ENCODE measurements at places on chromosomes 5 and 9. TPM values are rescaled to one million over a fixed set of nuclear protein-coding genes. Genes with fewer than 3 reads are reported as not detected.

The POU5F2 gene
- polyA plus RNA-seq = 0.02 TPM

The ABLIM3 gene
- polyA plus RNA-seq = not detected

The WWC1 gene
- polyA plus RNA-seq = 0.52 TPM

The FBN2 gene
- not detected for polyA plus RNA-seq

The CKMT2 gene
- not detected for polyA plus RNA-seq

The PCDHB13 gene
- not detected for polyA plus RNA-seq

The SLIT3 gene
- not detected for polyA plus RNA-seq

The IFNB1 gene
- not detected for polyA plus RNA-seq

The SPATA31C2 gene
- not detected for polyA plus RNA-seq

The FOXD4L6 gene
- not detected for polyA plus RNA-seq

The EGFLAM gene
- polyA plus RNA-seq = not detected

The IL9 gene
- polyA plus RNA-seq = not detected

The PTCD2 gene
- polyA plus RNA-seq = 2.6 TPM

The LHX6 gene
- polyA plus RNA-seq = not detected

The SURF1 gene
- polyA plus RNA-seq = 110 TPM

The MYORG gene
- polyA plus RNA-seq = 0.67 TPM

The SPATA31A3 gene
- not detected for polyA plus RNA-seq

The ANKRD31 gene
- polyA plus RNA-seq = 0.33 TPM

The THBS4 gene
- not detected for polyA plus RNA-seq

The PTGS1 gene
- polyA plus RNA-seq = not detected

The CDX1 gene
- polyA plus RNA-seq = not detected

The RALGDS gene
- 78.0 TPM for polyA plus RNA-seq

The SLC6A3 gene
- not detected for polyA plus RNA-seq

The SAPCD2 gene
- polyA plus RNA-seq = 0.15 TPM

The COL15A1 gene
- polyA plus RNA-seq = 0.07 TPM

The ECPAS gene
- polyA plus RNA-seq = 16.5 TPM

The FAXDC2 gene
- polyA plus RNA-seq = 1.0 TPM

The MZB1 gene
- 3.5 TPM for polyA plus RNA-seq

The PTGDS gene
- polyA plus RNA-seq = 5.5 TPM

The ADAMTS16 gene
- polyA plus RNA-seq = not detected

The SLCO4C1 gene
- 1.2 TPM for polyA plus RNA-seq

The INSL4 gene
- not detected for polyA plus RNA-seq

All from CD8-positive, alpha-beta memory T cell (primary cell).